ENCODE measurements at places on chromosomes 3 and 15.

GRCh38 chr15:57156210-57156884, 220.0 kb upstream of the CGNL1 start:
- DNase-seq = no peak

GRCh38 chr15:68441045-68441743, 9.2 kb upstream of the ITGA11 start:
- DNase-seq = no peak

DNA sequence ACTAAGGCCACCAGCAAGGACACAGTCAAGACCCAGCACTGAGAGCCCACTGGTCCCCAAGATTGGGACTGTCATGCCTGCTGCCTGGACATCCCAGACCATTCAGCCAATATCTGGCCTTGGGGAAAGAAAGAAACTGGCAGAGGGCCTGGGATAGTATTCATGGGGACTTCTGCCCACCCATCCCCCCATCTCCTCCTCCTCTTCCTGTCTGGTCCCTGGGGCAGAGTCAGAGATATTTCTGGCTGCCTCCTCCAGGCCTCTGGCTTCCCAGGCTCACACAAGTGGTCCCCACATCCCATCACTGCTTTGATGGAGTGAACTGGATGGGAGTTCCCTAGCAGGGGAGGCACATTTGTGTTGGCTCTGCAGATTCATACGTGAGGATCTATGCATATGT, 4.2 kb upstream of the RASL12 start:
- no peak for DNase-seq

GRCh38 chr3:85576091-85576690, 617.4 kb downstream of the CADM2 start:
- DNase-seq = peak; percentile 32
